H9 (cell line): ENCODE measurements at places on chromosomes 2 and 18. TPM values are rescaled to one million over a fixed set of nuclear protein-coding genes. Genes with fewer than 3 reads are reported as not detected.

DNA sequence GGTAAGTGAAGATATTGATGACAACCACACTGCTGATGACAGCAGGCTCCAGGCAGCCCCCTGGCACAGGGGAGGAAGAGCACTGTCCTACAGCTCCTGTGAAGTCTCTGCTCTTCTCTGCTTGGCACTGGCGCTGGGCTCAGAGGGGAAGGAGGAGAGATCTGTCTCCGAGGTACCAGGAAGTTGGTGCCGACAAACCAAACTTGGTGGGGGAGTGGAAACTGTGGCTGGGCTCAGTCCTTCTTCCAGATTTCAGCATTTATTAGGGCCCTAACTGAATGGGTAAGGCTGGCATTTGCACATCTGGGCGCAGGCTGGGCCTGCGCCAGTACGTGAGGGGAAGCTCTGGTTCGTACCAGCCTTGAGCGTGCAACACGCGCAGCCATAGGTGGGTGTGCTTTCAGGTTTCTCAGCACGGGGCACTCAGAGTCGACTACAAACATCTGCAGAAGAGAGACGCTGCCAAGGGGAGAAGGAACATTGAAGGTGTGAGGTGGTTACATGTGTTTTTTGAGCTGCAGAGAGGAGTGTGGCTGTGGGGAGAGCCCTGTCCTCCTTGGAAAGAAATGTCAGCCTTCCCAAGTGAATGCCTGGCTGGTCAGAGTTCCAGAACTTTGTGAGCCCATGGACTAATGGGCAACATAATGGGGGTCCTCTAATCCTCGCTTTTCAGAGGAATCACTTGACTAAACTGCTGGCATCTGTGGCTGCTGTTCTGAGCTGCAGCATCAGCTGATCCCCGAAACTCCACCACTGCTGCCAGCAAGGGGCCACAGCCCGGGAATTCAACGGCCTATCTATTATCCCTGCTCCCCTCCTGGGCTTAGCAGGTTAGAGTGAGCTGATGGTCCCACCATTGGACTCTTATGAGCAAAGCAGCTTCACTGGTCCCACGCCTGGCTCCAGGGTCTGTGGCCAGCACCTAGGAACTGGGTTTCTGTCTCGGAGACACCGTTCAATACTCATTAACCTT is 55.2 kb upstream of the SEMA4C start:
- H3K27me3 ChIP-seq: no peaks in the 10 kb centered on the region
- DNase-seq: no peak
- H3K4me1 ChIP-seq: no peaks in the 10 kb centered on the region; the same call in 1 of the 2 replicates
- H3K36me3 ChIP-seq: no peaks in the 10 kb centered on the region
- no peak overlapping the region for H3K4me3 ChIP-seq

GRCh38 chr2:138447889-138448570 is 53.5 kb upstream of the SPOPL start:
- no peaks in the 10 kb centered on the region for H3K36me3 ChIP-seq
- no peaks in the 10 kb centered on the region for H3K27me3 ChIP-seq
- H3K4me1 ChIP-seq: no peaks in the 10 kb centered on the region; the same call in 1 of the 2 replicates
- no peak overlapping the region for H3K4me3 ChIP-seq
- no peak overlapping the region for H3K27ac ChIP-seq
- DNase-seq: no peak

GRCh38 chr18:10143596-10143995 is 229.8 kb downstream of the VAPA start:
- no peak overlapping the region for H3K27ac ChIP-seq
- no peaks in the 10 kb centered on the region; the same call in 2 of the 3 replicates for H3K36me3 ChIP-seq
- H3K4me1 ChIP-seq: peaks cover 5% of the 10 kb centered on the region; the same call in 1 of the 2 replicates
- DNase-seq: no peak

Gene DSC1
- total RNA-seq: not detected in 2 replicates

Gene MYCN
- 100.0 and 105 TPM in 2 replicates for total RNA-seq

DNA sequence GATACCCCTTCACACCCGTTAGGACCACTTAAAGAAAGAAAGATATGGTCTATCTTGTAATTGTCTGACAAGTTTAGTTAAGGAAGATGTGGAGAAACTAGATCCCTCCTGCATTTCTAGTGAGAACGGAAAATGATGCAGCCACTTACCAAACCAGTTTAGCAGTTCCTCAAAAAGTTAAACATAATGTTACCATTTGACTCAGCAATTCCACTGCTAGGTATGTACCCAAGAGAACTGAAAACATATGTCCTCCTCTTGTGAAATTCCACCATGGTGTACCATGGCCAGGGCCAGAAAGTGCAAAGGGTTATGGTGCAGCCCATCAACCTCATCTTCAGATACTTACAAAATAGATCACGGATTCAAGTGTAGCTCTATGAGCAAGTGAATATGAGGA is 79.0 kb upstream of the ID2 start:
- no peak overlapping the region for H3K4me3 ChIP-seq
- no peaks in the 10 kb centered on the region for H3K36me3 ChIP-seq
- H3K4me1 ChIP-seq: no peaks in the 10 kb centered on the region
- no peaks in the 10 kb centered on the region; the same call in 1 of the 2 replicates for H3K27me3 ChIP-seq
- no peak overlapping the region for H3K27ac ChIP-seq

Gene AKAIN1
- not detected in 2 replicates for total RNA-seq

Gene GPR45
- not detected in 2 replicates for total RNA-seq

DNA sequence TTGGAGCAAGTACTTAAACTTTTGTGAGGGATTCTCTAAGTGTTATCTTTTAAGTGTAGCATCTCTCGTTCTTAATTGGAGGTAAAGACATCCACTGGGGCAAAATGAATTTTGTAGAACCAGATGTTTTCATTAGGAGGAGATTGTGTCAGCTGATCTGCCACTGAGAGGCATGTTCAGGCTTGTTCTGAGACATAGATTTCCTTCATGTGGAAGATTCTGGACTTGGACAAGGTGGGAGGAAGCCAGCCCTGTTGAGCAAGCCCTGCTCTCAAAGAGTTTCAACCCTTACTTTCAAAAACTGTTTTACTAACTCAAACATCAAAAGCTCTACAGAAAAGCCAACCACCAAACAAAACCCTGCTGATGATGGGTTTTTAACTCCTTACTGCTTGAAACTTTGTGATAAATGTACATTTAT is 6.5 kb downstream of the MAP4K4 start:
- peaks cover 8% of the 10 kb centered on the region; the same call in 1 of the 2 replicates for H3K4me1 ChIP-seq
- no peak overlapping the region for H3K4me3 ChIP-seq
- peaks cover 19% of the 10 kb centered on the region for H3K36me3 ChIP-seq
- no peak overlapping the region for H3K27ac ChIP-seq
- no peak for DNase-seq
